ENCODE measurements at places on chromosomes 3 and 15.

DNA sequence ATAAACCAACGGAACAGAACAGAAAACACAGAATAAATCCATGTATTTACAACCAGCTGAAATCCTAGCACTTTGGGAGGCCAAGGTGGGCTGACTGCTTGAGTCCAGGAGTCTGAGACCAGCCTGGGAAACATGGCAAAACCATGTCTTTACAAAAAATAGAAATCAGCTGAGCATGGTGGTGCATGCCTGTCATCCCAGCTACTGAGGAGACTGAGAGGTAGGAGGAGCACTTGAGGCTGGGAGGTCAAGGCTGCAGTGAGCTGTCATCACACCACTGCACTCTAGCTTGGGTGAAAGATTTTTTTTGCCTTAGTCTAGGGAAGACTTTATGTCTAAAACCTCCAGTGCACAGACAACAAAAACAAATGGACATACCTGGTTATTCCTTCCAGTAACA, 120.7 kb downstream of the STT3B start:
- no peaks in the 10 kb centered on the region for H3K27me3 ChIP-seq
- no peak for DNase-seq
- H3K4me1 ChIP-seq: no peaks in the 10 kb centered on the region
- H3K27ac ChIP-seq: no peak overlapping the region
- H3K36me3 ChIP-seq: no peaks in the 10 kb centered on the region

DNA sequence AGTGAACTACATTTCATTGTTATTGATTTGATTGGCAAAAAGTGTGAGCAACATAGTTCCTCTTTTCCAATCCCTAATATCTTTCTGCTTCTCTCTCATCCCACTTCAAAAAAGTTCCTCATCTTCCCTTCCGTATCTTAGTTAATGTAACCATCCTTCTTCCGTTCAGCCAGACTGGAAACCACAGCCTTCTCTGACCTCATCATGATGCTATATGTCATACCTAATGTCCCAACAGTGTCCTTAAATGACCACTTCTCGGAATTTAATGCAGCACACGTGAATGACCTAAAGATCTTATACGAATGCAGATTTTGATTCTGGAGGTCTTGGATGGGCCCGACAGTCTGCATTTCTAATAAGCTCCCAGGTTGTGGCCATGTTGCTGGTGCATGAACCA, 320.3 kb upstream of the SATB1 start:
- no peak for DNase-seq
- H3K27ac ChIP-seq: no peak overlapping the region
- H3K4me3 ChIP-seq: no peak overlapping the region

- no peaks in the 10 kb centered on the region for H3K36me3 ChIP-seq
- no peak for DNase-seq
- H3K27me3 ChIP-seq: no peaks in the 10 kb centered on the region
- peaks cover 6% of the 10 kb centered on the region for H3K4me1 ChIP-seq
- no peak overlapping the region for H3K4me3 ChIP-seq
Observed at GRCh38 chr3:126550488-126551051, 8.2 kb downstream of the C3orf22 start.

DNA sequence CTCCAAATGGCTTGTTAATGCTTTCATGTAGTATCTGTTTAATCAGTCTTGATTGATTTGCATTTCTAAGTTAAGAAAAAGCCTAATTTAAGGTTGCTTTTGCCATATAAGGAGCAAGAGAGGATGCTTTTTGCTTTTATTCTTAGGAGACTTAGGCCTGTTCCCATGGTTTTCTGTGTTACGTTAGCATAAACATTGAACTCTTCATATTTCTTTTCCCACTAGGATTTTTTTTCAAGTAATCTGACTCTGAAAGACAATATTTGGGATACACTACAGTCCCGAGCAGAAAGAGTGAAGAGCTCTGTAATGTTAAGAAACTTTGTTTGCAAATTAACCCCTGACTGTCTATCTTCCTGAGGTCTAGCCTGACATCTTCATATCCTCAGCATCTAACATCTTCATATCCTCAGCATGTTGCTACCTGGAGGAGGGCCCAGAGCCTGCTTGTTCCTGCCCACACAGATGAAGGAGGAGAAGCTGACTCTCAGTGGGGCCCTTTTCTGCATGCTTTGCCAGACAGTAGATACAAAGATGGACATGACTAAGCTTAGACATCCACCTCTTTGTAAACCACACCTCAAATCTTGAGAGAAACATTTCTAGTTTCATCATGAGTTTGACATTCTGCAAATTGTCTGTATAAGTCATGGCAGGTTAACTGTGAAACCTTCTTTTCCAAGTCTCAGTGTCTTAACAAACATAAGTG, 86.2 kb upstream of the COL6A5 start:
- H3K4me3 ChIP-seq: no peak overlapping the region
- no peak for DNase-seq
- no peaks in the 10 kb centered on the region for H3K27me3 ChIP-seq
- no peaks in the 10 kb centered on the region for H3K36me3 ChIP-seq
- H3K27ac ChIP-seq: no peak overlapping the region
- H3K4me1 ChIP-seq: peaks cover 6% of the 10 kb centered on the region

DNA sequence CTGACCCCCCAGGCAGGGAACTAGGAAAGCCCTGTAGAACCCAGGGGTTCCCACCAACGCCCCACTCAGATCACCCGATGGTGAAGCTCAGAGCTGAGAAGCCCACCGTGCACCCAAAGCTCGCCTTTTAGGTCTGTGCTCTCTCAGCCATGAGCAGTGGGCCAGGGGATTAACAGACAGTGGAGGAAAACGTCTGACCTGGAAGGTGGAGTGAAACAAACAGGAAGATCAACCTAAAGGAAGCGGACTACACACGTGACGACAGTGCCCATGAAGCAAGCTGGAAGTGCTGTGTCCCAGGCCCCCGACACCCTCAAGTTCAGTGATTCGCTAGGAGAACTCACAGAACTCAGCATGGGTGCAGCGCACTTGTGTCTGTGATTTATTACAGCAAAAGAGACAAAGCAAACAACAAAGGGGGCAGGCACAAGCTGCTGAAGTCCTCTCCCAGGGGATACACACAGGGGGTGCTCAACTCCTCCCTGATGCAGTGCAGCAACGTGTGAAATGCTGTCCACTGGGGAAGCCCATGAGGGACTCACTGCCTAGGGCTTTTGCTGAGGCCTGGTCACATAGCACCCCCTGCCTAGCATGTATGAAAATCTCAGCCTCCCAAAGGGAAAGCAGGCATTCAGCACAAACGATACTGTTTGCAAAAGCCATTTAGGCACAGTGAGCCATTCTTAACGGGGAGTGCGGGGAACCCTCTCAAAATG, 43.5 kb downstream of the CFAP92 start:
- H3K27ac ChIP-seq: no peak overlapping the region
- no peak overlapping the region for H3K4me3 ChIP-seq
- H3K36me3 ChIP-seq: no peaks in the 10 kb centered on the region
- H3K27me3 ChIP-seq: no peaks in the 10 kb centered on the region

GRCh38 chr3:29764041-29764440, 483.2 kb downstream of the RBMS3 start:
- H3K36me3 ChIP-seq: no peaks in the 10 kb centered on the region
- peaks cover 16% of the 10 kb centered on the region for H3K4me1 ChIP-seq
- DNase-seq: no peak

GRCh38 chr3:145939431-145939830, 221.6 kb downstream of the PLOD2 start:
- no peaks in the 10 kb centered on the region for H3K27me3 ChIP-seq
- H3K27ac ChIP-seq: no peak overlapping the region
- H3K4me3 ChIP-seq: no peak overlapping the region

GRCh38 chr15:62883938-62884479, 158.5 kb upstream of the TPM1 start:
- no peak for DNase-seq
- no peak overlapping the region for H3K27ac ChIP-seq
- H3K27me3 ChIP-seq: no peaks in the 10 kb centered on the region
- no peak overlapping the region for H3K4me3 ChIP-seq
- H3K4me1 ChIP-seq: peaks cover 12% of the 10 kb centered on the region
- H3K36me3 ChIP-seq: no peaks in the 10 kb centered on the region

- peaks cover 27% of the 10 kb centered on the region for H3K4me1 ChIP-seq
- H3K4me3 ChIP-seq: peak overlapping the region; percentile 63
- peaks cover 7% of the 10 kb centered on the region for H3K27me3 ChIP-seq
- no peaks in the 10 kb centered on the region for H3K36me3 ChIP-seq
Observed at GRCh38 chr3:123067689-123068600, 1.1 kb downstream of the PDIA5 start.

DNA sequence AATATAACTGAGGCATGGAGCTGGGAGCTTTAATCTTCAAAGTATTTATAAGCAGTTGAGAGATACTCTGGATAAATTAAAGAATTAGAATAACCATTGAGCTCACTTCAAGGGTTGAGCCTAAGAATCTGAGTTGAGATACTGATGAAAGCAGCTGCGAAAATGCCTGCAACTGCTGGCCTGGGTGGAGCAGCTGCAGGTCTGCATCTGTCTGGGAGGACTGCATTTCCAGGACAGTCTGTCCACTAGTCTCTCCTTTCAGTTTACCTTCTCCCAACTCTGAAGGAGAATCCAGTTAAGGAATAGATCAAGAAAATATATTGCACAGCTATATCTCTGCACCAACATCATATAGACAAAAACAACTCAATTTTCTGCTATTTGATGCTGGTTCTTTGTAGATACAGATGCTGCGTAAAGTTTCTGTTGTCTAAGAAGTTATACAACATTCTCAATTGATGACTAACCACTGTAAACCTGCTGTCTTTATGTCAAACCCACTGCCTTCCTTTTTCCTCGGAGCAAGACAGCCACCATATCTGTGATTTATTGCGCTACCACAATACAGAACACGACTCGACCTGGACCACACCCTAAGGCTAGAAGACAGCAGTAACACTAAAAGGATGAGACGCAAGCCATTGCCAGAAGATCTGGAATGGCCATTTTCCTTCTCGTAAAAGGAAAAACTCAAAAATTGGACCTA, 245.1 kb downstream of the MAGI1 start:
- H3K27me3 ChIP-seq: no peaks in the 10 kb centered on the region
- peaks cover 5% of the 10 kb centered on the region for H3K4me1 ChIP-seq
- no peak overlapping the region for H3K27ac ChIP-seq
- no peak overlapping the region for H3K4me3 ChIP-seq
- no peak for DNase-seq

DNA sequence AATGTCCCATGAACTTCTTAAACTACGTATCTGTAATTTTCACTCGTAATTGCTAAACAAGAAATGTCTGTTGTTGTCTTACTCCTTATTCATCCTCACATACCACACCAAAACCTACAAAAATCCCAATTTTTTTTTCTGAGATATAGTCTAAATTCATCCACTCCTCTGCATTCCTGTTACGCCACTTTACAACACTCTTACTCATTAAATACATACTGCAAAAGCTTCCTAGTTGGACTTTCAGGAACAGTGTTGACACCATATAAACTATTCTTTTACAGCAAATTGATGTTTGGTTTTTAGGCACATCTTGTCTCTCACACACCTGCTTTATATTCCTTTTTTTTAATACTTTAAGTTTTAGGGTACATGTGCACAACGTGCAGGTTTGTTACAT, 934.9 kb upstream of the CADM2 start:
- no peak for DNase-seq
- H3K27ac ChIP-seq: no peak overlapping the region
- H3K4me1 ChIP-seq: no peaks in the 10 kb centered on the region

DNA sequence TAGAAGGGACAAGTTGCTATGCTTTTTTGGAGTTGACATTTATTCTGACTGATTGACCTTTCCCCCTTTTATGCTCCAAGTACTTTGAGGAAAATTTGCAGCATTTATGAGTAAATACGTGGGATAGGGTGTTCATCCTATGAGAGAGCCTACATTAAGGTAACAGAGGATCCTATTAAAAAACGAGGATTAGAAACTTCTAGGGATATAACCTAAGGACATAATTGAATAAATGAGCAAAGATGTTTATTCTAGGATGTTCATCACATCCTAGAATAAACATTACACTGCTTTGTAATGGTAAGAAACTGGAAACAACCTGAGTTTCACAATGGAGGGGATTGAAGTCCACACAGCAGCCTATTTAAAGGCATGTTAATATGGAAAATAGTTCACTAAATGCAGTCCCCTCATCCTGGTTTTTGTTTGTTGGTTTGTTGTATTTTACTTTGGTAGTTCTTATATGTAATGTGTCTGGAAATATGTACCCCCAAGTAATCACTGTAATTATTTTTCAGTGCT, 23.9 kb upstream of the CLEC3B start:
- H3K4me1 ChIP-seq: no peaks in the 10 kb centered on the region
- no peak for DNase-seq
- H3K27ac ChIP-seq: no peak overlapping the region
- H3K27me3 ChIP-seq: no peaks in the 10 kb centered on the region

DNA sequence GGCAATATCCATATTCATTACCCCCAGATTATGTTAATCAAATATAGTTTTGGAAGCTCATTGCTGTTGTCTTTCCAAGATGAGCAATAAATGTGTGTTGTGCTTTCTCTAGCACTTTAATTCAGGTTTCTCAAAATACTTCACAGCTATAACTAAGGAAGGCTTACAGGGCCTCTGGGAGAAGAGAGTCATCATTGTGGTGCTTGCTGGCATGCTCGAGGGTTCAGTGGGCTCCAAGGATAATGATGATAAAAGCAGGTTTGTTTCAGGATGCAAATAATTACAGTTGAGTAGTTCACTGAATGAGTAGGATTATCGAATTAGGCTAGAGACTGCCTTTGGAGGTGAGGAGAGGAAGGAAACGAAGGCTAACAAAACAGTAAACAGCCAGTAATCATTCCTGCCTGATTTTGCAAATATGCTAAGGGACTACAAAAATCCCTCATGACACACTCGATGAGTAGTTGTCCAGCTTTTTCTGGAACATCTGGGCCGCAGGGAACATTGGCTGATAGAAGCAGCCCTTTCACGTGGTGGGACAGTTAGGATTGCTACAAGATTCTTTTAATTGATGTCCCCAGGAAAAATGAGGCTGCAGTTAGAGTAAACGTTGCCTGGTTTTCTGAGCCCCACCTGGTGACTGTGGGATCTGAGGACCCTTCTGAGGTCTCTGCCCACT, 54.1 kb downstream of the SLC7A14 start:
- H3K4me3 ChIP-seq: no peak overlapping the region
- DNase-seq: no peak

DNA sequence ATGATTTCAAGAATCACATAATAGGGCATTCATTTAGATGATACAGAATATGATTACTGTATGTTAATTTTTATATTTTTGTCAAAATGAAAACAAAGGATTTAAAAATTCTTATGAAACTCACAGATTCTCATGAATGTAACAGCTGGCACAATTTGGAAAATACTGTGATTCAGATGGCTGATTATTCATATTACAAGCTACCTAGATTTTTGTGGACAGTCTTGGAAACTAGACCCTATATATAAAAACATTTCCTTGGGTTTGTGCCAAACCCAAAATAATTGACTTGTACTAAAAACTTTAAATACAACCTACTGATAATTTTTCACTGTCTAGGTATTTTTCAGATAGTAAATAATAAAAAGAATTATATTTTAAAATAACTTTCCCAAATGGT, 26.2 kb downstream of the ZBED2 start:
- DNase-seq: no peak
- H3K4me1 ChIP-seq: no peaks in the 10 kb centered on the region
- no peak overlapping the region for H3K4me3 ChIP-seq
- no peak overlapping the region for H3K27ac ChIP-seq
- no peaks in the 10 kb centered on the region for H3K36me3 ChIP-seq

All from cardiac muscle cell (in vitro differentiated cells and primary cell).